ENCODE measurements at places on chromosomes 1 and 21. TPM values are rescaled to one million over a fixed set of nuclear protein-coding genes. Genes with fewer than 3 reads are reported as not detected.

Gene INSRR
- not detected for total RNA-seq

Gene TMPRSS15
- not detected for total RNA-seq

Gene CD244
- 0.19 TPM for total RNA-seq

Gene DYNLT5
- 3.1 TPM for total RNA-seq

Gene CD34
- 32.2 TPM for total RNA-seq

Gene FCRL4
- not detected for total RNA-seq

Gene SLC30A10
- not detected for total RNA-seq

Gene FAM151A
- total RNA-seq, result 0.35 TPM

Gene ERG
- total RNA-seq, result 8.0 TPM

Gene DEPDC1
- total RNA-seq, result 10.9 TPM

Gene CTSE
- 0.32 TPM for total RNA-seq

Gene ANKRD34A
- 0.19 TPM for total RNA-seq

Gene RGS7
- total RNA-seq, result not detected

Gene SLAMF6
- total RNA-seq, result 1.2 TPM

Gene C1orf56
- 3.2 TPM for total RNA-seq

Gene DNAJC6
- 1.3 TPM for total RNA-seq

Gene OTUD3
- 2.0 TPM for total RNA-seq

Gene LRRC8C
- total RNA-seq, result 4.2 TPM

Gene SPRR2F
- total RNA-seq, result 221 TPM

Gene TXNDC12
- 23.7 TPM for total RNA-seq

Gene OR14K1
- not detected for total RNA-seq

Gene ESRRG
- total RNA-seq, result 0.76 TPM

Gene CD52
- 1.9 TPM for total RNA-seq

Gene SWT1
- total RNA-seq, result 1.9 TPM

Gene OLIG2
- total RNA-seq, result not detected

Gene TRAF3IP3
- 10.3 TPM for total RNA-seq

Gene BTG2
- 29.7 TPM for total RNA-seq
